ENCODE measurements at places on chromosomes 11 and 22. TPM values are rescaled to one million over a fixed set of nuclear protein-coding genes. Genes with fewer than 3 reads are reported as not detected.

GRCh38 chr11:130211144-130211543, 51.6 kb downstream of the ST14 start:
- no peak for DNase-seq

GRCh38 chr11:78319453-78319955, 98.1 kb downstream of the GAB2 start:
- DNase-seq = no peak

OR52I2 gene
- total RNA-seq = not detected

- no peak for DNase-seq
Measured at GRCh38 chr11:7927635-7928034, 3.4 kb downstream of the OR10A6 start.

OR10A2 gene
- not detected for total RNA-seq
